ENCODE measurements at places on chromosomes 4 and X.

- DNase-seq = no peak
Observed at GRCh38 chrX:10172877-10173276, 16.1 kb downstream of the CLCN4 start.

DNA sequence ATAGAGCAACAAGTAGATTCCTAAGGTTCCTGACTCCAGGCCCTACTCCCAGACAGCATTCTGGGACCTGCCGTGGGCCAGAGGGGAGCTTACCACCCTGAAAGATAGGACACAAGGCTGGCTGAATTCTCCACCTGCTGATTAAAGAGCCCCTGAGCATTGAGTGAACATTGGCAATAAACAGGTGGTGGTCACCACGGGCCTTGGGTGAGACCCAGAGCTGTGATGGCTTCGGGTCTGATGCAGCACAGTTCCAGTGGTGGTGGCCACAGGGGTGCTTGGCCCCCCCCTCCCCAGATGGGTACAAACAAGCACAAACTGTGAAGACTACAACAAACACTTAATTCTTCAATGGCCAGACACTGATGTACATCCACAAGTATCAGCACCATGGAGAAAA is 444.6 kb downstream of the GASK1B start:
- DNase-seq = no peak

- no peak for DNase-seq
Observed at GRCh38 chrX:41711021-41711667, 12.8 kb upstream of the GPR82 start.

DNA sequence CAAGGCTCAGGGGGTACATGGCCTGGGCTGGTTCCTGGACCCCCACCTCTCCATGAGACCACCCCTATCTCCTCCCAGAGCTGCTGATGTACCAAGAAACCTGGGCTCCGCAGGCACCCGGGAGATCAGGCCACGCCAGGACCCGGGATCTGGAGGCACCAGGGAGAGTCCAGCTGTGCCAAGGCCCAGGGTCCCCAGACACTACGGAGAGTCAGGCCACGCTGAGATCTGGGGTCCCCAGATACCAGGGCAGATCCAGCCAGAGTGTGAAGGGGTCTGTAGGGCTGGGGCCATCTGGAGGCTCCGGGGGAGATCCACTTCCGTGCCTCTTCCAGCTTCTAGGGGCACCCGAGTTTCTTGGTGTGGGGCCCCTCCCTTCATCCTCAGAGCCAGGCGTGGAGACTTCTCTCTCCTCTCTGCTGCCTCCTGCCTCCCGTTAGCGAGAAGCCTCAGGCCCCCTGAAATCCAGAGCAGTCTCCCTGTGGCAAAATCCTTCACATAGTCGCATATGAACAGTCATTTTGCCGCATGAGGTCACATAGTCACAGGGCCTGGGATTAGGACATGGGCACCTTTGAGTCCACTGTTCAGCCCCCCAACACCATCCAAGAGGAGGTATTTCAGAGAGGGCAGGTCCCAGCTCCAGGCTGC is 9.7 kb downstream of the ABLIM2 start:
- no peak for DNase-seq

DNA sequence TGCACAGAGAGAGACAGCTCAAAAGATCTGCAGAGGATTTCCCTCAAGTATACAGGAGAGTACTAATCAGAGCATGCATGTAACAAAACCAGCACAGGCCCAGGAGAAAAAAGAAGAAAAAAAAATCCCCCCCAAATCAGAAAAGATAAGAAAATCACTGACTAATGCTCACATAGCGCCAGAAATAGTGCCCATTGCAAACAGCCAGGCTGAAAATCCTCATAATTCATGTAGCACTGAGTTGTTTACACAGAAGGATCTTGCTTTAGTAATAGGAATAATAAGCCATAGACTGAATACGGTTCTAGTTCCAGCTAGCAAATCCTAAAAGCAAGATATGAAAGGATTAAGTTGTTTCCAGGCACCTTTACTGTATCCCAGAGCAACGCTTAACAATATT is 51.8 kb upstream of the MAGEC2 start:
- DNase-seq = no peak

DNA sequence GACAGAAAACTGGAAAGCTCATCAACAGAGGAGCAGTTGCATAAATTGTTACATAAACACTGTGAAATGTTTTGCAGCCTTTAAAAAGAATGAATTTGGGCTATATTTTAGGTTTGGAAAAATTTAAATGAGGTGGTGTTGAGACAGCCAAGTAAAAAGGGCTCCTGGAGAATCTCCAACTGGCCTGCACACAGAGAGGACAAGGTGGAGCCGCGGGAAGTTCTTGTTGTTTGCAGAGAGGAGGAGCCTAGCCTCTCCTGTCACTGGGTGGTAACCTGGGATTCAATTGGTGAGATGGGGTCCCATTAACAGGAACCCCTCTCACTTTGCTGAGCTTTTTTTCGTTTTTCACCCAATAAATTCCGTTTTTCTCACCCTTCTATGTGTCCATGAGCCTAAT is 13.4 kb downstream of the GIMD1 start:
- DNase-seq = no peak

GRCh38 chrX:137926090-137926489 is 360.2 kb downstream of the ZIC3 start:
- no peak for DNase-seq

GRCh38 chr4:14452001-14452400 is 550.3 kb upstream of the CPEB2 start:
- DNase-seq = no peak
